NCI-H187 (cell line): ENCODE measurements at places on chromosomes 1 and 21.

- DNase-seq, result no peak
These were observed 47.4 kb upstream of the PRDX6 start for GRCh38 chr1:173429471-173430402.

- DNase-seq, result no peak
These were observed 7.9 kb upstream of the CDC73 start for GRCh38 chr1:193113992-193114332.

DNA sequence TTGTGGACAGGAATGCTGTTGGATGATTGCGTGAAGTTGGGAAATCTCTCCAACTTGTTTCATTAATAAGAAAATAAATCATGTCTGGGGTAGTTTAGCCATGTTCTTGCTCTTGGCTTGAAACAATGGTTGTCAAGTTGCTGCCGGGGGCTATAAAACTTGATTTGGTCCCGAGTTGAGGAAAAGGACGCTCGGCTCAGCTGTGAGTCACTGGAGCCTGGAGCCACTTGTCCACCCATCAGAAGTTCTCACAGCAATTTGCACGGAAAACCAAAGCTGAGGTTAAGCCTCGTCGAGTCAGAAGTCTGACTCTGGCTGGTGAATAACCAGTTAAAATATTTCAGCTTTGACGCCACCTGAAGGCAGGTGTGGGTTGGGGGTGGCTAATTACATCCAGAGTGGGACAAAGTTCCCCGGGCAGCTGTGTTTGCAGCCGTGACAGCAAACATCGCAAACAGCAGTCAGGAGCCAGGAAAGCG is 19.7 kb upstream of the RIPK4 start:
- no peak for DNase-seq

GRCh38 chr1:246197076-246197475 is 310.0 kb downstream of the SMYD3 start:
- no peak for DNase-seq

DNA sequence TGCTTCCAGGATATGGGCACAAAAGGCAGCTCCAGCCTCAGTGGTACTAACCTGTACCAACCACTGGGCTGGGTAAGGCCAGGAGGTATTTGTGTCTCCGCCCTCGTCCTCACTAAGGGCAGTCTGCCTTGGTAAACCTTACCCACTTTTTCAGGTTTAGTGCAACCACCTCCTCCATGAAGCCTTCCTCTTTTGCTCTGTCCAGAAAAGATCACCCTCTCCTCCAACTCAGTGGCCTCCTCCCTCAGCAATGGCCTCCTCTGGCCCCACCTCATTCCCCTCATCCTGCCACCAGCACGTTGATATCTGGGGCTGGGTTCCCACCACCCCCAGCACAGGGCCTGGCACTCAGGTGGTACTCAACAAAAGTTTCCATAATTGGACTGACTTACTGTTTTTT is 161.5 kb downstream of the GRIK3 start:
- no peak for DNase-seq

GRCh38 chr1:146036965-146037646 is 15.6 kb upstream of the HJV start:
- DNase-seq, result peak; percentile 100

DNA sequence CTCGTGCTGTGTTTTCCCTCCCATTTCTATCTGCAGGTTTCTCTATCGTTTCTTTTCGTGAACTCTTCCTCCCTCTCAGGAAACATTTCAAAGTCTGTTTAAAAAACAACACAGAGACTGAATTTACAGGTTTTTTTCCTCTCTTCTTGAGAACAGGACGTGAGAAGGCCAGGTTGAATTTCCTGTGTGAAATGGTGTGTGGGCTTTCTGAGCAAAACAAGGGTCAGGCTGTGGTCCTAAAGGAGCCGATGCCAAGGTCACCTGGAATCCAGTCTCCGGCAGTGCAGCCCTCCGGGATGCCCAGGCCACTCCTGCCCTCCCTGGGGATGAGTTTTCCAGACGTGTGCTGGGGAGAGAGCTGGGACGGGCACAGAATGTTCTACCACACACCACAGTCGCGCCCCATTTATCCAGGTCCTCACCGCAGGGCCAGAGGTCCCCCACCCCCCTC is 62.7 kb upstream of the RUNX3 start:
- DNase-seq, result no peak

- DNase-seq, result no peak
These were observed 12.9 kb upstream of the FLG2 start for GRCh38 chr1:152372672-152373071.

DNA sequence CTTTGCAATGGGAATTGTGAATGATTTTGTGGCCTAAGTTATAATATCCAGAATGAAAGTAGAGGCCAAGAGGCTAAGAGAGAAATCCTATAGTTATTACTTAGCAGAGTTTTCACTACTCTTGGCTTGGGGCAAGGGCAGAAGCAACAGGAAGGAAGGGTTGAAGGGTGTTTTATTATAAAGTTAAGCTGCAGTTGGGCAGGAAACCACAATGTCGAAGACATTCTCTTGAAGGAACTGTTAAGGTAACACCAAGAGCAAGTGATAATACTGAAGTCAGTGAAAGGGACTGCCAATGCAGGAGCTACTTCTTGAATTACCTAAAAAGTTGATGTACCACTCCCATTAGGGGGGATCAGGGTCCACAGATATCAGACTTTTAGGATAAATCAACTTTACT is 8.3 kb downstream of the XCL2 start:
- DNase-seq, result no peak

GRCh38 chr1:245448975-245449431 is 294.2 kb downstream of the KIF26B start:
- no peak for DNase-seq

DNA sequence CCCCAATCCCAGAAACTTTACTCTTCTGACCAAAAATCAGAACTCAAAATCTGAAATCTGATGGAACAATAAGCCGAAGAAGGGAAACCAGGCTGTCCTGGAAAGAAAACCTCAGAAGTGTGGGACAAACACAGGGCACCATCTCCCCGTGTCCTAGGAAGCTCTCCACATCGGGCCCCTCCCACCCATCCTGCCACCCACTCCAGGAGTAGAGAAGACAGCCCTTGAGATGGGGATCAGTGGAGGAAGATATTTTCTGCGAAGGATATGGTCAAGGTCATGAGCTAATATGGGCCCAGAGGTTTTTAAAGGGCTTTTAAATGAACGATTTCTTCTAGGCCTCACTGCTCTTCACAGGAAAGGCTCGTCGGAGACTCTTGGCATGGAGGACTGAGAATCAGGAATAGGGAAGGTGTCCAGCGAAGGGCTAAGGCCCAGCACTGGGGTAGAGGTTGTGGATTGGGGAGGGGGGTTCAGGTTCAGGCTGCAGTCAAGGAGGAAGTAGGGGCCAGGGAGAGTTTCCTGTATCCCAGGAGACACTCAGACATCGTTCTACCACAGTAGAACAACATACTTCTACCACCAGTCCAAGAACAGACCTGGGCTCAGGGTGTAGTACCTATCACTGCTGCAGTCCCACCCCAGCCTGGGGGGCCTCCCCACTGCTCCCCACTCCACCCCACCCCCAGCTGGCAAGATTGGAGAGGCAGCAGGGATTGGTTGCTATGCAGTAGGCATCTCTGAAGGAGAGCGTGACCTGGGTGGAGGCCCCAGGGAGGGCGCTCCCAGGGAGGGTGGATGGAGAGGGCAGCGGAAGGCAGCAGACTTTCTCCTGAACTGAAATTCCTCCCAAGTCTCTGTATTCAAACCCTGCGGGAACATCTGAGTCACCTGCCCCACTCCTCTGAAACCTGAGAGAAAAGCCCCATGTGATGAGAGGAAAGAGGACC is 1.2 kb upstream of the S100A5 start:
- DNase-seq, result no peak

DNA sequence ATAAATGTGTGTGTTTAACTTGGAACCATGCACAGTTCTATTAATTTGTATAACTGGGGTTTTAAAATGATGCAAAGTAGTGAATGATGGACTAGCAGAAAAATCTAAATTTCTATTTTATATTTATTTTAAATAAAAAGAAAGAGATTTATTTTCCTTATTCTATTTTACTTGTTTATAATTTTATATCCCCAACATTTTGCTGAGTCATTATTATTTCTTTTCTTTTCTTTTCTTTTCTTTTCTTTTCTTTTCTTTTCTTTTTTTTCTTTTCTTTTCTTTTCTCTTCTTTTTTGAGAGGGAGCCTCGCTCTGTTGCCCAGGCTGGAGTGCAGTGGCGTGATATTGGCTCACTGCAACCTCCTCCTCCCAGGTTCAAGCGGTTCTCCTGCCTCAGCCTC is 395.0 kb upstream of the NCAM2 start:
- no peak for DNase-seq

GRCh38 chr21:32192291-32193097 is 86.4 kb downstream of the MIS18A start:
- no peak for DNase-seq

DNA sequence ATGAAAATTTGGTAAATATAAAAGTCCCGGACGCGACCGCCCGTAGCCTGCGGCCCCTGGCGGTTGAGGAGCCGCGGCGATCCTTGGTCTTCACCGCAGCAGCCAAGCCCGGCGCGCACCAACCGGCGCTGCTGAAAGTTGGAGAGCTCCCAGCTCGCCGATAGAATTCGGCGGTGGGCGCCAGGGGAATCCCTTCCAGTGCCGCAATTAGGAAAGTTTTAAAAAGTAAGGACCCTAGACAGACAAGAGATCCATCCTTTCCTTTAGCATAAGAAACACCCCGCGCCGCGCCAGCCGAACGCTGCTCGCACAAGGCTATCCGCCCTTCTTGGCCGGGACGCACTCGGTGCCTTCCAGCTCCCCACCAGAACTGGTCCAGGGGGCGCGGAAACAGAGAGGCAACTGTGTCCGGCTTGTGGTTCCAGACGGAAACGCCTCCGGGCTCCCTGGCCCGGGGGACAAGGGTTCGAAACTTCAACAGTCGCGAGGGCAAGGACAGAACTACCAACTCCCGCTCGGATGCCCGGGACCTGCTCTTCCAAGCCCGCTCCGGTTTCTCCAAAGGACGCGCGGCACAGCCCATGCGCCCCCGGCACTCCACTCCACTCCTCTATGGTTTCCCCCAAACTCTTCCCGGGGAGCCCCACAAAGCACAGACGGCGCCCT is 1.7 kb downstream of the FAM78B start:
- no peak for DNase-seq

DNA sequence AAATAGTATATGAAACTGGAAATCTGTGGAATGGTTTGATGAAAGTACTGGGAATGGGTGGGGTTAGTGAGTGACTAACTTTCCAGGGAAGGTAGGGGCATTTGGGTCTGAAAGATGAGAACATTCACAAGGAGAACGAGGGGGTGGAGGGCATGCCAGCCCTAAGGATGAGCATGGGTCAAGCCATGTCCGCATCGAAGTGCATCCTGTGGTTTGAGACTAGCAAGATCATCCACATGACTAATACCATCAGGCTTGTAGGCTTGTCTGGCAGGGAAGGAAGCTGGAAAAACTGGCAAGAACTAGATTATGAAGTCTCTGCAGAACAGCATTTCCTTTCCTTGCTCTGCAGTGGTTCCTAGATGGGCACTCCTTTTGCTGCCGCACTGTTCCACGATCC is 70.4 kb upstream of the UBE2U start:
- DNase-seq, result no peak

- DNase-seq, result no peak
These were observed 8.8 kb upstream of the GBP6 start for GRCh38 chr1:89355056-89355455.
